BE2C (cell line): ENCODE measurements at places on chromosomes 16 and 17.

- no peak for DNase-seq
These were observed 620 bp downstream of the SAMD14 start for GRCh38 chr17:50129353-50129727.

- DNase-seq = no peak
These were observed 5.7 kb downstream of the FOXF1 start for GRCh38 chr16:86515777-86516622.

DNA sequence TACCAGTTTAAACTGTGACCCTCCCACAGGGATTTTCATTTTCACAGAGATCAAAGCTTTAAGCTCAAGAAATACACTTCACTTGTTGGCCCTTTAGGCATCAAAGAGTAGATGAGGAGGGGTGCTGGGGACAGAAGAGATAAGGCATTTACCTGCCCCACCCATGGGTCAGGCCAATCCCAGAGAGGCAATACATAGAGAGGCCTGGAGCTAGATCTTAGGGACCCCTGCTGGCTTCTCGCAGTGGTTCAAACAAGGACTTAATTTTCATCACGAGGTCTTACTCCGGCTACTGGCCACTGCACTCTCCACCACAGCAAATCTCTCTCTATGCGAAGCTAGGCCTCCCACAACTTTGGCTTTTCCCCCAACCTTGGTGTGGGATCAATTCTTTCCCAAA, 46.6 kb downstream of the NOG start:
- DNase-seq = no peak

GRCh38 chr16:79713609-79714309, 113.2 kb upstream of the MAF start:
- no peak for DNase-seq

DNA sequence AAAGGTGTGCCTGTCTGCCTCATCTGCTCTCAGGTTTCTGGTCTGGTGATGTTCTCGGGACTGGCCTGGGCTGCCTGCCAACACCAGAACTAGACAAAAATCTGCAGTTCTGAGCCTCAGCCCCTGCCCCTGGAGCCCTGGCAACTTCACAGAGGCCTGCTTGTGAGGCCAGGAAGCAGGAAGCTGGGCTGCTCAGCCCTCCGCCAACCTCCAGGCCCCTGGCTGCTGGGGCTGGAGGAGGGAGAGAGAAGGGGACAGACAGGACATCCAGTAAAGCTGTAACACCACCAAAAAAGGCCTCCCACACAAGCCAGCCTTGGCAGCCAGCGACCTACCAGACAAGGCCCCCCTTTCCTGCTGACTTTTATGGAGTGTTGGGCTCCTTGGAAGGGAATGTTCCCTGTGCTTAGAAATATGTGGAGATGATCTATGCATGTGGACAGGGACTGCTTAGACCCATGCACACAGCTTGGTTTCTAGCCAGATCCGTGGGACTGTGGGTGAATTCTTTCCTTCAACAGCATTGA, 157.6 kb downstream of the XYLT1 start:
- peak; percentile 82 for DNase-seq

DNA sequence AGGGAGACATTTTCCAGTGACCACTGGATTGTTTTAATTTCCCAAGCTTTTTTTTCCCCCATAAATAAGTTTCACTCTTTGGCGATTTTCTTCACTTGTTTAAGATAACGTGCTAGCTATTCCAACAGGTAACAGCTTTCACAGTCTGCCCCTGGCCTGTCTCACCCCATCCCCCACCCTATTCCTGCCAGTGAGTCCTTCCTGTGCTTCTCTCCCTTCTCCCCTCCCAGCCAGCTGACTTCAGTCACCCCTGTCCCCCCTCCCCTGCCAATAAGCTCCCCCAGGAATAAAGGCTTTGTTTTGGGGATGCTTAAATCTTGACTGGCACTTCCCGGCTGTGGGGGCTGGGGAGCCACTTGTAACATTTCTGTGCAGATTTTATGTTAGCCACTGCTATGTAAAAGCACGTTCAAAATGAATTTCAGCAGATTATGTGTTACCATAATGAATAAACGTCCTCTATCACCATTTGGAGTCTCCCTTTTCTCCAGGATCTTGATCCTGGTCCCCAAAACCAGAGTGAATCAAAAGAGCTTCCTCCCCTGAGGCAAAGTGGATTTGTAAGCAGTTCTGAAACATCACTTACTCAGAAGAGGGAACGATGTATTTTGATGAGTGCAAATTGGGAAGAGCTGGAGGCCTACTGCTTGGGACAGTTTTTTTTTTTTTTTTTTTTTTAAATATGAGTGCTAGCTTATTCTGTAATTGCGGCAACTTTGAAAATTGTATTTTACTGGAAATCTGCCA, 58.2 kb downstream of the IGF2BP1 start:
- DNase-seq = no peak

DNA sequence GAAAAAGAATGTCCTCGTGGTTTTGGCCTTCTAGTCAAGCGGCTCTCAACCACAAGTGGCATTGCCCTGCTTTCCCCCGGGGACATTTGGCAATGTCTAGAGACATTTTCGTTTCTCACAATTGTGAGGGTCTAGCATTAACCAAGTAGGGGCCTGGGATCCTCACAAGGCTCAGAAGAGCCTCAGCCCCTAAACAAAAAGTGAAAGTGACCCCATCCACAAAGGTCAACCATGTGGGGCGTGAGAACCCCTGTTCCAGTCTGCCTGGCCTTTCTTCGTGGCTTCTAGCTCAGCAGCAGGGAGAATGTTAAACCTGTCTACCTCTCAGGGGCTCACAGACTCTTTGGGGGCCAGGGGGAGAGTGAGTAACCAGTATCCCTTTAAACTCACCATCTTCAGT, 4.8 kb upstream of the RPL38 start:
- DNase-seq = no peak

- no peak for DNase-seq
These were observed 23.8 kb downstream of the HLF start for GRCh38 chr17:55288356-55289105.

DNA sequence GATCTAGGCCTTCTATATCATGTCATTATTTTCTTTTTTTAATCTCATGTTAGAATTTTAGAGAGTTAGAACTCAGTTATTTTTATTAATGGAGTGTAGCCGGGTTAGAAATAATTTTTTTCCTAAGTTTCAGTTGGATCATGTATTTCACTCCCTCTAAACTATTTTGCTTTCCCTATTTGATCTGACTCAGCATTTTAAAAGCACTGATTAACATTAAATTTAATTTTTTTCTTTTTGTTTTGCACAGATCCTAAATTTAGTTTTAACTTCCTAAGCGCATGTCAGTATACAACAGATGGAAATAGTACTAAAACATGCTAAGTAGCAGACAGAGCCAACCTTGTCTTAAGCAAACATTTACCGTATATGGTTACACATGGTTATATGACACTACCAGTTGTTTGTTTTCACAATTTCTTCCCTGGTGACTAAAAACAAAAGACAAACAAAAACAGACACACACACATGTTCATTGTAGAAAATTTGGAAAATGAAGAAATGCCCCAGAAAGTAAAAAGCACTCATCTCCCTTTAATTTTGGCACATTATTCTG, 33.6 kb upstream of the RAB11FIP4 start:
- no peak for DNase-seq

DNA sequence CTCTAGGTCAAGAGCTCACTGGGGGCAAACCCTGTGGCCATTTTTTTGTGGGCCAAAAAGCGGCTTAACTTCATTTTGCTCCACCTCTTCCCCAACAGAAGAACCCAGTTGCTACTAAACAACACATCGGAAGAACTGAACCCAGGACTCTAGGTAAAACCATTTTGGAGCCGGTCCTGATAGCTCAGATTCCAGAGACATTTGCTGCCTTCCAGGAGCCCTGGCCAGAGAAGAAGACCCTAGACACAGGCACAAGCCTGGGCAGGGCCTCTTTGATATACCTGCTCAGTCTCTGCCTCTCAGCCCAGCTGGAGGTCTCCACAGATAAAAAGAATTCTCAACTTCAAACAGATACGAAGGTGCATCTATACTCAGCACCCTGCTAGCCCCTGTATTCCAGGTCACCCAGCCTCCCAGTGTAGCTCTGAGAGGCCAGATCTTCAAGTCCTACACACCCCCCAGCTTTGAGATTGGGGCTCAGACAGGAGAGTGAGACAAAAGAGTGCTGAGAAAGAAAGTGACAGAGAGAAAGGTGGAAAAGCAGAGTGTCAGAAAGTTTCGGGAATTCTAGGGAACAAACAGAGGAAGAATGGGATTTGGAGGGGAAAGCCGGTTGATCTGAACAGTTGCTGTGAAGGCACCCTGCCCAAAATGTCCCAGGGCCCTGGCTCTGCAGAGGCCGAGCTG, 6.6 kb upstream of the HOXB9 start:
- no peak for DNase-seq

DNA sequence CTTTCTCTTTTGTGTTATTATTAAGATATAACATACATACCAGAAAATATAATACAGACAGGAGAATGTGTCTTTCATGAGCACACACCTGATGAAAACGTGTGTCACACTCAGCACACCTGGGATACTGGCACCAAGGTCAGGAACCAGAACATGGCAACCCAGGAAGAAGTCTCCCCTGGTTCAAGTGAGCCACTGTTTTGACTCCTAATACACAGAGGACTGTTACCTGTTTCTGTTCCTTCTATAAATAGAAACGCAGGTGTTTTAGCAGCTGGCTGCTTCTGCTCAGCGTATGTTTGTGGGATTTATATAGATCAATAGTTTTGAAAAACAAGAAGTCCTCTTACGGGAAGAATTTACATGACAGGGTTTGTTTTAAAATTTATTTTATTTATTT, 3.5 kb downstream of the SEC14L1 start:
- DNase-seq = no peak

DNA sequence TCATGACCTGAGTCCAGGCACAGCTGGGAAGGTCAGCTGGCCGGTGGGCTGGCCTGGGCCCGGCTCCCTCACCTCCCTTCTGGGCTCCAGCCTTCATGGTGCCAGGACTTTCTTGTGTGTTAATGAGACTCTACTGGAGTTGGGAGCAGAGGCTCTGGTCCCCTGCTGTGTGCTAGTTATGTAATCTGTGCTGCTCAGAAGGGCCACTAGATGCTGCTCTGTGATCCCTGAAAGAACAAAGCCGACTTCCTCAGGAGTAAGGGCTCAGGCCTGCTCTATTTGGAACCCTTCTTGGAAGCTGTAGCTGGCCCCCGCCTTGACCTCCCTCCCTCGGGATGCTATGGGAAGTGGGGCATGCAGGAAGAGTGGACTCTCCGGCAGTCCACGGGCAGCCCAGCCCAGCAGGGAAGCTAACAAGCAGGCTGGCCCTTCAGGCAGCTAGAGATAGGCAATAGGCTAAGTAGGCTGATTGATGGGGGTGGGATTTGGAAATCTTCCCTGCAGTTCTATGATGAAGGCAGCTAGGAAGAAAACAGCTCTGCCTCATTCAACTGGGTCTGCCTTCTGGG, 3.3 kb upstream of the CDK5R1 start:
- DNase-seq = peak; percentile 34

DNA sequence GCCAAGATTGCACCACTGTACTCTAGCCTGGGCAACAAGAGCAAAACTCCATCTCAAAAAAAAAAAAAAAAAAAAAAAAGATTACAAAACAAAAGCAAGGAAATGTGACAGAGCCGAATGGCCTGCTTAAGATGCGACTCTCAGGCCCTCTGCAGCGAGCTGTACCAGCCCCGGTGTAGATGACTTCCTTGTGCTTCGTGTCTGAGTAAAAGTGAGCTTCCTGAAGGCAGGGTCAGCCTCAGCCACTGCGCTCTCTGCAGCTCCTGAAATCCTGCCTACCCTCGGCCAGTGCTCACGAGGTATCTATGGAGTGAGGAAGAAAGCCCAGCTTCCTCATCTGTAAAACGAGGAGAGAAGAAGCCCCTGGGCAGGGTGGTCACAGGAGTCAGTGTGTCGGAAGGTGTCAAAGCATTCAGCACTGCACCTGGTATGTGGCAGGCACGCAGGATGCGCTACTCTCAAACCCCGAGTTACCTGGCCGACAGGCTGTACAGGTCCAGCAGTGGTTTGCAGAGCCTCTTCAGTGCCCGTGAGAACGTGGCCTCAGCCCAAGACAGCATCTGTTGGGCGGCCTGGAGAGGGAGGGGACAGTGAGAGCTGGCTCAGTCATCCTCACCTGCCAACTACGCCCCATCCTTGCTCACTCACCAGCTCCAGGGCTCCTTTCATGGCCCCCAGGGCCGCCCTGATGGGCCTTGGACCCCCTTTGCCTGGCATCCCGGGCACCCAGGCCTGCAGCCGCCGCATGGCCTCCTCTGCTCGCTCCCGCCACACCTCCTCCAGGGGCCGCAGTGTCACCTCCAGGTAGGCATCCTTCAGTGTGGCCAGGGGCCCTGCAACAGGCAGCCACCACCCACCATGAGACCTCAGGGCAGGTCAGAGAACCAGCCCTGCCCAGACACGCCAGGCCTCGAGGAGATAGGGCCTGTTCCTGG, 44.6 kb downstream of the RMI2 start:
- no peak for DNase-seq
